ENCODE measurements at places on chromosomes 4 and X.

GRCh38 chrX:21781525-21781924 lies 23.6 kb upstream of the SMPX start:
- DNase-seq, result no peak

- no peak for DNase-seq
Measured at GRCh38 chr4:61773655-61774245, 573.6 kb downstream of the ADGRL3 start.

- DNase-seq, result peak; percentile 6
Measured at GRCh38 chr4:26321373-26322221, 783 bp downstream of the RBPJ start.

DNA sequence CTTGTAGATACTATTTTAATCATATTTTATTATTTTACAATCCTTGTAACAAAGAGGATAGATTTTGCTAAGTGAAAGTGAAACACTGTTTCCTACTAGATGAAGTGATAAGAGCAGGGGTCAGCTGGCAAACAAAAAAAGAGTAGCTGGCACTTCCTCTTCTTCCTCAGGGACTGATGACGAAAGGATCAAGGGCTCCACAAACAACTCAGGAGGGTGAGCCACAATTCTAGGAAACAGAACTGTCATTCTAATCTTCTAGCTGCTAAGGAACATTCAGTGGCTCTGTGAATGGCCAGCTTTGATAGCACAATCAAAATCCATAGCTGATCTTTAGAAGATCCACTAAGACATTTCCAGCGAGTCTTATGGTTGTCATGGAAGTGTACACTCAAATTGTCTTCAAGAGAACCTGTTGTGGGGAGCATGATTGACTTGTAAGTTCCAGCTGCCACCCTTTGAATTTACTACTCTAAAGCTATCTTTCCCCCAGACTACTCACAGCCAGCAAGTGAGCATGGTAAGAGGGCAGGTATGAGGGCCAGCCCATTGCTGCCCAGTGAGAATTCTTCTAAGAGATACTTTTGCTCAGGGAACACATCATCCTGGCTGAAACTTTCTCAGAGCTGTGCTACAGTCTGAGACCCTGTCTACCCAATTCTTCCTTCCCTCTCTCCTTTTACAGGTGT lies 275.7 kb upstream of the RASGEF1B start:
- DNase-seq, result no peak

DNA sequence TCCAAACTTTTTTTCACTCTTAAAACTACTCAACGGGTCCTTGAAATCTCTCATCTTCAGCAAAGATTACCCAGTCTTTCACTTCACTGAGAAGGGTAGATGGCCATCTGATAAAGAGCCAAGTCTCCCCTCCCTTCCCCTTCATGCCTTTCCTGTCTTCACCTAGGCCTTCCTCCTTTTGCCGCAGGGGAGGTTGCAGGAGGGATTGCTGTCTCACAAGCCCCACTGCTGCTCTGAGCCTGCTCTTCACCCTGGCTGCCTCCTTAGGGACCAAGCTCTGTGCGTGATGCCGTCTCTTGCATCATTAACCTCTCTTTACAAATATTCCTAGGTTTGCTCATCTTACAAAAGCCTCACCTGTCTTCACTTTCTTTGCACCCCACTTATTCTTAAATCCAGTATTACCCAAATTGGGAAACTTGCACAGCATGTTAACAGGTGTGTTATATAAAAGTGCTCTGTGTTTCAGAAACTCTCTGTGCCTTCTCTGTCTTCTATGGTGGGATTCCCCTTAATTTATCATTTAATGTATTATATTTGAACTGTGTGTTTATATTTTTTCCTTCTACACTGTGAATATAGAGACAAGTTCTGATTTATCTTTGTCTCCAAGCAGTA lies 3.8 kb downstream of the ZFX start:
- DNase-seq, result no peak

- no peak for DNase-seq
Measured at GRCh38 chrX:65509400-65509799, 25.2 kb downstream of the LAS1L start.

- DNase-seq, result no peak
Measured at GRCh38 chr4:185965426-185966384, 103.3 kb upstream of the TLR3 start.

GRCh38 chr4:24472161-24472510 lies 112.2 kb downstream of the DHX15 start:
- DNase-seq, result no peak

- no peak for DNase-seq
Measured at GRCh38 chr4:121995790-121996537, 44.1 kb upstream of the TRPC3 start.

DNA sequence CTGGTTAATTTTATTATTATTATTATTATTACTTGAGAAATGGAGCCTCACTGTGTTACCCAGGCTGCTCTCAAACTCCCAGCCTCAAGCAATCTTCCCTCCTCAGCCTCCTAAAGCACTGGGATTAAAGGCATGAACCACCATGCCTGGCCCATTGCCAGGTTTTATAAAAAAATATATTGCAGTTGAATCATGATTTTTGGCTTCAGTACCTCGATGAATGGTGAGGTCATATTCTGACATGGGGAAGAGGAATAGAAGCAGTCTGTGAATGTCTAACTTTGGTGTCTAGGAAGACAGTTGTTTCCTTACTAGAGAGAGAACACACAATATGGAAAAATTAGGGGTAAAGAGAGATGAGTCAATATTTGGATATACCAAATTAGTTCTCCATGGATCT lies 32.0 kb downstream of the CCSER1 start:
- no peak for DNase-seq

- DNase-seq, result no peak
Measured at GRCh38 chrX:10165580-10166247, 8.9 kb downstream of the CLCN4 start.

DNA sequence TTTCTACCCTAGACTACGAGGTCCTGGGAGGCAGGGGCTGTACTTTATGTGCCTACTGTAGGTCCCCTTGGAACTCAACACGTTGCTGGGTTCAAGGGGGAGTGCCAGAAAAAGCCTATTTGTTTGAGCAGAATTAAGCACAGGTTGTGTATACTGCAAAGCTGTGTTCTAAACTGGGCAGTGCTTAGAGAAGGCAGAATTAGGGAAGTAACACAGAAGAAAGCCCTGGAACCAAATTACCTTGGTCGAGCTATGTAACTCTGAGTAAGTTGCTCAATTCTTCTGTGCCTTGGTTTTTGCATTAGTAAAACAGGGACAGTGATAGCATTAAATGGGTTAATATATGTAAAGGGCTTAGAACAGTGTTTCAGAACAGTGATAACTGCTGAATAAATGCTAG lies 245.0 kb upstream of the SFRP2 start:
- DNase-seq, result no peak

GRCh38 chrX:107687445-107687844 lies 59.1 kb downstream of the PRPS1 start:
- no peak for DNase-seq

GRCh38 chrX:12945494-12945893 lies 29.4 kb upstream of the TMSB4X start:
- DNase-seq, result no peak

DNA sequence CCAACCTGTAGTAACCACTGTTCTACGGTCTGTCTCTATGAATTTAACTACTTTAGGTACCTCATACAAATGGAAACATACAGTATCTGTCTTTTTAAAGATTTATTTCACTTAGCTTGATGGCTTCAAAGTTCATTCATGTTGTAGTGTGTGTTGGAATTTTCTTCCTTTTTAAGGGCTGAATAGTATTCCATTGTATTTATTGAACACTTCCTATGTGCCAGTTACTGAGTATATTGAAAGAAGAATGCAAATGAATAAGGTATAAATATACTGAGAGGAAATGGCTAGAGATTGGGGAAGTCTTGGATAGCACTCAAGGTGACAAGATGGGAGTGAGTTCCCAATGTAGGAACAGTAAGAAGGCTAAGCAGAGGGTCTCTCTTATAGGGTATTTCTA lies 17.3 kb downstream of the TBC1D19 start:
- no peak for DNase-seq

GRCh38 chrX:97895751-97896150 lies 1012.0 kb downstream of the RPA4 start:
- no peak for DNase-seq

GRCh38 chr4:156781852-156782251 lies 189.7 kb downstream of the PDGFC start:
- DNase-seq, result no peak

DNA sequence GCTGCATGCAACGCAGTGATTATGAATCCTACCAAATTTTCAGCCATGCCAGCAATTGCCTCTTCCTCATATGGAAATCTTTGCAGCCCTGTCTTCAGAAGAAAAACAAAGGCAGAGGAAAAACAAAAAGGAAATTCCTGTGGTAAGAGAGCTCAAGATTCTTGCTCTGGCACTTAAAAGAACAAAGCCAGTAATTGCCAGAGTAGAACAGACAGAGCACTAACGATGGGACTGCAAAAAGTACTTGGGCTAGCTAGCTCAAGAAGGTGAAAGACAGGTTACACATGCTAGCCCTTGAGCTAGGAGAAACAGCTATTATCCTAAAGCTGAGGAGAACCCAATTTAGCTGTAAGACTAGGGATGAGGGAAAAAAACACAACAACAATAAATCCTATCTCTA lies 582.3 kb downstream of the KCNIP4 start:
- DNase-seq, result no peak

DNA sequence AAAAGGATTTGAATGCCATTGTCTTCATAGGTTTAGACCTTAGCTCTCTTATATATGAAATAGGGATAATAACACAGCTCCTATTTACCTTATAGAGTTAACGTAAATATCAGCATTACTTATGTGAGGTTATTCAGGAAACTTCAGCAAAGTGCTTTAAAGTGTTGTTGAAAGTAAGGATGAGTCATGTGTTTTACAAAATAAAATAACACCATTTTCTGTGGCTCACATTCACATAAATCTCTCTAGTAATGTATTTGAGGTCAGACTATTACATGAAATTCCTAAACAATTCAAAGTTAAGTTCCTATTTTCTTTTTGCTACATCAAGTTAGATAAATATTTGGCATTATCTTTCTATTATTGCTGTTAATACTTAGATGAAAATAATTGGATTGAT lies 2.9 kb downstream of the GNRHR start:
- no peak for DNase-seq

GRCh38 chr4:147778942-147779341 lies 47.1 kb downstream of the ARHGAP10 start:
- DNase-seq, result no peak

- no peak for DNase-seq
Measured at GRCh38 chr4:9769321-9769720, 12.1 kb upstream of the DRD5 start.

- DNase-seq, result no peak
Measured at GRCh38 chr4:139814323-139815015, 148.8 kb downstream of the MGST2 start.

GRCh38 chr4:143375326-143376073 lies 38.8 kb downstream of the GAB1 start:
- no peak for DNase-seq

- DNase-seq, result no peak
Measured at GRCh38 chr4:81376720-81377119, 95.0 kb downstream of the RASGEF1B start.

GRCh38 chr4:23171976-23172375 lies 479.2 kb downstream of the GBA3 start:
- DNase-seq, result no peak

DNA sequence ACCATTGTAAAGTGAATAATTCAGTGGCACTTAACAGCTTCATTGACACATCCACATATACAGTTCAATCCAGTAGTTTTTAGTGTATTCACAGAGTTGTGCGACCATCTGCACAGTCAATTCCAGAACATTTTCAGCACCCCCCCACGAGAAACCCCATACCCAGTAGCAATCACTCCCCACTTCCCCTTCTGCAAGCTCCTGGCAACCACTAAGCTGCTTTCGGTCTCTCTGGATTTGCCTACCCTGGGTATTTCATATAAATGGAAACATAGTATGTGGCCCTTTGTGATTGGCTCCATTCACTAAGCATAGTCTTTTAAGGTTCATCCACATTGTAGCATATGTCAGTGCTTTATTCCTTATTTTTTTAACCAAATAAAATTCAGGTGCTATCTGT lies 10.0 kb downstream of the MSL3 start:
- DNase-seq, result no peak

DNA sequence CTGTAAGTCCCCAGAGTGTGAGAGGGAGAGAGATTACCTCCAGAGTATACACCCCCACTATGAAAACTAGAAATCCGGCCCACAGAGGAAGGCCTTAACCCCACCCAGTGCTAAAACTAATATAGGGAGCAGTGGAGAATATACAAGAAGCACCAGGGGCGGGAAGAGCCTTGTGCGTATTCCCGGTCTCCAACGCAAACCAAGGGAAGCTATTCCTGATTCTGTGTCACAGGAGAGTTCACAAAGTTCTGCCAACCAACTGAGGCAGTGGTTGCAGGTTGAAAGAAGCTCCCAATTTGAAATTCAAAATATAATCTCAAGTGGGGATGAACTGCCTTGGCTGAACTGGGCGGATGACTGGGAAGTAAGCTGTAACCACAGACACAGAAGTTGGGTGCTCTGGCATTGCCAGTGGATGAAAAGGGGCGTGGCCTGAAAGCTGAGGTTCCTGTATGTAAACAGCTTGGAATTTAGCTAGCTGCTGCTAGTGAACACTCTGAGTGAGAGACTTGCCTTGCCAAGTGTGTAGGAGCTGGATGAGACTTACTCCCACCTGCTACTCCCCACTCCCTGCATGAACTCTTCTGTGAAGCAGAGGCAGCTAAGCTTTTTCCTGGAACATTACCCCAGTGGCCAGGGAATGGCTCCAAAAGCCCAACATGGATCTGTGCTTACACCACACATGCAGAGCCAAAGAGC lies 32.7 kb downstream of the ELF2 start:
- DNase-seq, result no peak

DNA sequence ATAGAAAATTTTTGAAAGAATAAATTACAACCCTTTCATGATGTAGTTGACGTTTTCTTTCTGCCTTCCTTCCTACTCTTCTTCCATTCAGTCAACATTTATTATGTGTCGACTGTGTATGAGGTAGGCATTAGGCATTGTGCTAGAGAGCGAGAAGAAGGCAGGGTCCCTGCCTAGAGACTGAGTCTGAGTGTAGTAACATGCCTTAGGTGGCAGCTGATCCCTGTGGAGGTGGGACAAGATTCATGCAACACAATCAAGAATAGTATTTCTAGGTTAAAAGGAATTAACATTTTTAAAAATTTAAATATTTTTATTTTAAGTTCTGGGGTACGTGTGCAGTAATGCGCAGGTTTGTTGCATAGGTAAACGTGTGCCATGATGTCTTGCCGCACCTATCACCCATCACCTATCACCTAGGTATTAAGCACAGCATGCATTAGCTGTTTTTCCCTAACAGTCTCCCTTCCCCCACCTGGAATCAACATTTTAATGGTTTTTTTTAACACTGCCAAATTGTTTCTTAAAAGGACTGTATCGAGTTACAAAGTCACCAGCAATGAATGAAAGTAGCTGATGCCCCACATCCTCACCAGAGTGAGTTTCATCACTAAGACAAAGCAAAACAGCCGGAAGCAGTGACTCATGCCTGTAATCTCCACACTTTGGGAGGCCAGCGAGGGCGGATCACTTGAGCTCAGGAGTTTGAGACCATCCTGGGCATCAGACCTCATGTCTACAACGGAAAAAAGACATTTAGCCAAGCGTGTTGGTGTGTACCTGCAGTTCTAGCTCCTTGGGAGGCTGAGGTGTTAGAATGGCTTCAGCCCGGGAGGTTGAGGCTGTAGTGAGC lies 84.0 kb downstream of the WWC2 start:
- DNase-seq, result no peak

All from T follicular helper cell (primary cell).